ENCODE measurements at places on chromosomes 13 and 19.

- DNase-seq, result no peak
Observed at GRCh38 chr13:28744091-28744536, 25.3 kb upstream of the SLC46A3 start.

- DNase-seq, result no peak
Observed at GRCh38 chr13:44386913-44387556, 13.4 kb downstream of the SERP2 start.

GRCh38 chr19:30367421-30367820 is 4.8 kb upstream of the ZNF536 start:
- no peak for DNase-seq

DNA sequence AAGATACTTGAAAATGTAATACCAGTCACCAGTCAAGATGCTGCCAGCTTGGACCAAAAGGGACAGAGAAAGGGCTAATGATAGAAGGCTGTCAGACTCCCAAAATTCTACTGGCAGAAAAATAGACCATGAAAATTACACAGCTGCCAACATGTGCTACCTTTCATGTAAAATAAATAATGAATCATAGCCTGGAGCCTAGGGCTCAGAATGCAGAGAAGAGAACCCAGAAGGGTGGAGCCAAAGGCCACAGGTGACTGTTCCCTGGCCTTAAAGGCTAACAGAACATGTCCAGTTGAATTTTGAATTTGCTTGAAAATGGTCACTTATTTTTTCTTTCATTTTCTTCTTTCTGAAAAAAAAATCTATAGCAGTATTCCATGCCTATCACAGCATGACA is 1827.0 kb upstream of the MIR17HG start:
- no peak for DNase-seq

DNA sequence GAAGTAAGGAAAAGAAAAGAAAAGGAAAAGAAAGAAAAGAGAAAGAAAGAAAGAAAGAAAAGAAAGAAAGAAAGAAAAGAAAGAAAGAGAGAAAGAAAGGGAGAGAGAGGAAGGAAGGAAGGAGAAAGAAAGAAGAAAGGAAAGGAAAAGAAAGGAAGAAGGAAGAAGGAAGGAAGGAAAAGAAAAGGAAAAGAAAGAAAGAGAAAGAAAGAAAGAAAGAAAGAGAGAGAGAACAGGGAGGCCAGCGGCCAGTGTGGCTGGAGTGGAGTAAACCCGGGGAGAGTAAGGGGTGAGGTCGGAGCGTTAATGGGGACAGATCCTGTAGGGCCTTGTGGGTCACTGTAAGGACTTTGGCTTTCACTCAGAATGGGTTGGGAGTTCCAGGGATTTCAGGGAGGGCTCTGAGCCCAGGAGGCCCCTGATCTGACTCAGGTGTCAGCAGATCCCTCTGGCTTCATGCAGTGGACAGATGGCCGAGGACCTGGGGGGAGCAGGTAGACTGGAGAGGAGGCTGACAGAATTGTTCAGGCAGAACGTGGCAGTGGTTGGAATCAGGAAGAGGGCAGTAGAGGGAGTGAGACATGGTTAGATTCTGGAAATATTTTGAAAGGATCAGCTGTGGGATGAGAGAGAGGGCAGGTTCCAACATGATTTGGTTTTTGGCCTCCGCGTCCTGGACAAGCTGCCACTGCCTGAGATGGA is 19.8 kb upstream of the FXYD3 start:
- DNase-seq, result no peak

DNA sequence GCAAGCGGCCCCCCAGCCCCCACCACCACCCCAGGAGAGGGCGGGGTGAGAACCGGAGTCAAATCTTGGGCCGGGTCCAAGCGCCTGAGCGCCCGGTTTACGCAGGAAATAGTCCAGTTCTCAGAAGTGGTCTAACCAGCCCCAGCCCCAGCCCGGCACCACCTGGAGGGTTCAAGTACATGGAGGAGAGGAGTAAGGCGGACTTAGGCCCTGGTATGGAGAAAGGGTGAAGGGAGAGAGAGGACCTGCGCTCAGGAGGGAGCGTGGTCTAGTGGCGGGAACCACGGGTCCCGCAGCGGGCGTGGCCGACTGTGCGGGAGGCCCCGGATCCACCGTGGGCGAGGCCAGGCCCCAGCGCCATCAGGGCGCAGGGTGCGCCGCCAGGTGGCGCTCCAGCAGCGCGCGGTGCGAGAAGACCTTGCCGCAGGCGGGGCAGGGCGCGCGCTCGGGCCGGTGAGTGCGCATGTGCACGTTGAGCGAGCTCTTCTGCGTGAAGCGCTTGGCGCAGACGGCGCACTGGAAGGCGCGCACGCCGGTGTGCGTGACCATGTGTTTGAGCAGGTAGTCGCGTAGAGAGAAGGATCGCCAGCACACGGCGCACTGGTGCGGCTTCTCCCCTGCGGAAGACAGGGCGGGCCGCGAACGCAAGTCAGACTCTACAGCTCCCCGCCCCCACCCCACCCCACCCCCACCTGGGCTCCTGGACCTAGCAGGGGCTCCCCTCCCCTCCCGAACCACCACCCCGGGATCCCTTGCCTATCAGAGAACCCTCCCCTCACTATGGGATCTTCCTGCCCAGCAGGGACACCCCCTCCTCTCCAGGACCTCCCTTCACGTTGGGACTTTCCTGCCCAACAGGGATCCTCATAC is 2.1 kb upstream of the SLC27A5 start:
- DNase-seq, result peak; percentile 86

DNA sequence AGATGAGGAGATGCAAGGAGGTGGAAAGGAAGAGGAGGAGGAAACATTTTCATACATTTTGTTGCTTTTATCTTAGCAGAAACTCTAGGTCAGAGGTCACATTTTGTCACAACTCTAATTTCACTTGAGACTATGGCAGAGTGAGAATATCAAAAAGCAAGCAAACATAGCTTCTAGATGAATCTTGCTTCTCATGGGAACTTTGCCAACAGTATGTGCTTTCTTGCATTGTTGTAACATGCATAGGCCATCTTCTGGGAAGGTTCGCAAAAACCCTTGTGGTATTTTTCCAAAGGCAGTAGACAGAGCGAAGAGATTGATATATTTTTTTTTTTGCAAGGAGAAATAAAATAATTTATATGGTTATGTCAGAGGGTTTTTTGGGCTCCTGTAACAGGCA is 291.3 kb downstream of the MTUS2 start:
- DNase-seq, result no peak

DNA sequence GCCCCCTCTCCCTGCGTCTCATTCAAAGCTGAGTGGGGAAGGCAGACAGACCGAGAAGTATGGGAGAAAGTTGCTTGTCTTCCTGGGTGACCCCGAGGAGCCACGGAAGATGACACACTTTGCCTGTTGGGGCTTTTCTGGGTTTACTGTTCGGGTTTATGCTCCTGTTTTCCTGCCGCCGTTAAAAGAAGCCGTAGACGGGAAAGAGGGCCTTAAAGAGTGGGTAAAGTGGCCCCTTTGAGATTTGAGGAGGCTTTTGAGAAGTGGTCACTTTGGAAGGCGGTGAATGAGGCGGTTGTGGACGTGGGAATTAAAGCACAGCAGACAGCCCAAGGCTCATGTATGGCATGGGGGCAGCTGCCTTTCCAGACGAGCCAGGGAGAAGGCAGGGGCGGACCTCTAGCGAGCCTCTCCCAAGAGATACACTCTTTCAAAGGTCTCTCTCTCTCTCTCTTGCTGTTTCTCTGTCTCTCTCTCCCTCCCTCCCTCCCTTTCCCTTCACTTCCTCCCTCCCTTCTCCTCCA is 493 bp upstream of the LHFPL6 start:
- no peak for DNase-seq

GRCh38 chr13:45696610-45697226 is 5.4 kb upstream of the CBY2 start:
- DNase-seq, result no peak

DNA sequence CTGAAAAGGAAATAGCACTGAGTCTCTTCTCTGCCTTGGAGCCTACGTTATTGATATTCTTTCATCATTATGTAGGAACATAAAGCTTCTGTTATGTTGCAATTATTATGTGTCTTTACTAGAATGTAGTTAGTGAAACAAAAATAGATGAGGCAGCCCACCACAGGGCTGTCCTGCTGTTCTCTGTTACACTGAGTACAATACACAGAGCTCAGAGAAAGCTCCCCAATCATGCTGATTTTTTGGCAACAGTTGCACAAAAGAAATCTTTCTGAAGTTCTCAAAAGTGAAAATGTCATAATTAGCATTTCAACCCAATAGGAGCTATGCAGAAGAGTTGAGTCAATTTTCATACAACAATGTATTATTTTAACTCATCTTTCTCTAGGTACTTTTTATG is 119.5 kb downstream of the EFNB2 start:
- DNase-seq, result no peak

DNA sequence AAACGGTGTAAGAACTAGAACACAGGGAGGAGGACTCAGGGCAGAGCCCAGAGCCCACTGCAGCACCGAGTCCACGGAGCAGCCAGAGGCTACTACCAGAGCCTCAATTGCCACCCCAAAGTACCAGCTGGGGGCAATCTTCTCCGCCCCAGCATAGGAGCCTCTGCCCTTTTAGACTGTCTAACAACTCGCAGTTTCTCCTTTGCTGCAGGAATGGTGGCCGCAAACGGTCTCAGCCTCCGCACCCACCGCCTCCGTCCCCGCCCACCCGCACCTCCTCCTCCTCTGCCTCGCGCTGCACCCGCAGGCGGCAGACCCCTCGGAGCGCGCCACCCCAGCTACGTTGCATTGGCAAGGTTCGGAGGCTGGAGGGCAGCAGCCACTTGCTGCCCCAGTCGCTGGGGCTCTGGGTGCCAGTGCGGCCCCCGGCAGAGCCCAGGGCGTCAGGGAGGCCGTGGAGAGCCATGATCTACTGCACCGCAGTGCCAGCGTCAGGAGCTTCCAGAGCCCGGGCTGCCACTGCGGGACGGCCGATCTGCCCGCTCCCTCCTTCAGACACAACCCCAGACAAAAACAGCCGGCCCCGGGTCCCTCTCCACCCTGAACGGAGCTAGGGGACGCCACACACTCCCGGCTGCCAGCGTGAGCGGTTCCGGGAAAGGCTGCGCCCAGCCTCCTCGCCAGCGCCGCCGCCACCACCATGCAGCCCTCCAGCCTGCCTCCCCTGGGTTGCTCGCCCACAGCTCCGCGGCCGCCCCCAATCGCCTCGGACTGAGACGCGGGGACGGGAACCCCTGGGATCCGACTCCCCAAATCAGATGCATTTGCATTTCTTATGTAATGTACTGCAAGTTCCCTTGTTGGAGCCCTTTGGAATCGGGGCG is 1.8 kb downstream of the FGF14 start:
- DNase-seq, result no peak

GRCh38 chr13:45786293-45786920 is 65.1 kb downstream of the SIAH3 start:
- no peak for DNase-seq

- no peak for DNase-seq
Observed at GRCh38 chr13:61415058-61415721, 459 bp downstream of the PCDH20 start.

GRCh38 chr13:93304868-93305613 is 78.4 kb downstream of the GPC6 start:
- no peak for DNase-seq
